ENCODE measurements at places on chromosomes 2 and 18.
A peak's percentile ranks its signal among the peaks of the same experiment; 100 is the strongest.

DNA sequence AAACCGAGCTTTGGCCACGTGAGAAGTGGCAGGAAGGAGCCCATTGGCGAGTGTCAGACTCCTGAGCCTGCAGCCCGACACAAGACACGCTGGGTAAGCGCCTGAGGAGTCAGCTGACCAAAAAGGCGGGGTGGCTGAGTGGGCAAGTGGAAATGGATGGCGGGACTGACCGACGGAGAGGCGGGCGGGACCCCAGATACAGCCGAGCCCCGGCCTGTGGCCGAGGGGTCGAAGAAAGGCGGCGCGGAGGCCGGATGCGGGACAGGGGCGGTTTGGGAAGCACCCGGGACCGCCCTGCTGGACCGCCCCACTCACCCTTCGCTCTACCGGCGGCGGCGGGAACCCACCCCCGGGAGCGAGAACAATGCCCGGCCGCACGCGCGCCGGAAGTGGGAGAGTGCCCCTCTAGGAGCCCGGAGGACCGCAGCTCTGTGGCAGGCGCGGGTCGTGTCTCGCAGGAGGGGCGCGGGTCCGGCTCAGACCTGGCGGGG, 22.8 kb downstream of the ZSCAN30 start:
- peaks cover 40% of the 10 kb centered on the region for H3K36me3 ChIP-seq
- H3K27ac ChIP-seq: peak overlapping the region; percentile 90
- H3K27me3 ChIP-seq: no peaks in the 10 kb centered on the region
- H3K4me3 ChIP-seq: peak overlapping the region; percentile 71

GRCh38 chr2:28970464-28971160, 10.5 kb upstream of the TOGARAM2 start:
- no peaks in the 10 kb centered on the region for H3K27me3 ChIP-seq
- no peaks in the 10 kb centered on the region for H3K4me1 ChIP-seq
- H3K4me3 ChIP-seq: no peak overlapping the region
- no peak overlapping the region for H3K27ac ChIP-seq

GRCh38 chr2:238567067-238567855, 140.5 kb downstream of the ASB1 start:
- no peaks in the 10 kb centered on the region for H3K36me3 ChIP-seq
- DNase-seq: no peak
- no peak overlapping the region for H3K27ac ChIP-seq
- H3K4me1 ChIP-seq: no peaks in the 10 kb centered on the region
- peaks cover 6% of the 10 kb centered on the region for H3K27me3 ChIP-seq
- H3K4me3 ChIP-seq: no peak overlapping the region

GRCh38 chr2:115842306-115842705, 1399.9 kb downstream of the DPP10 start:
- no peaks in the 10 kb centered on the region for H3K36me3 ChIP-seq
- H3K27me3 ChIP-seq: no peaks in the 10 kb centered on the region
- H3K4me1 ChIP-seq: no peaks in the 10 kb centered on the region
- no peak for DNase-seq
- H3K4me3 ChIP-seq: no peak overlapping the region

GRCh38 chr2:203870941-203871340, 3.4 kb downstream of the CTLA4 start:
- no peaks in the 10 kb centered on the region for H3K4me1 ChIP-seq
- no peaks in the 10 kb centered on the region for H3K27me3 ChIP-seq
- H3K36me3 ChIP-seq: no peaks in the 10 kb centered on the region
- DNase-seq: no peak
- H3K27ac ChIP-seq: peak overlapping the region; percentile 22

GRCh38 chr2:136404925-136405324, 287.0 kb upstream of the CXCR4 start:
- H3K27me3 ChIP-seq: peaks cover 3% of the 10 kb centered on the region
- H3K36me3 ChIP-seq: no peaks in the 10 kb centered on the region
- H3K27ac ChIP-seq: no peak overlapping the region
- H3K4me3 ChIP-seq: no peak overlapping the region

Data from tibial nerve (tissue), 4 donors.